ENCODE measurements at places on chromosomes 12 and 14. TPM values are rescaled to one million over a fixed set of nuclear protein-coding genes. Genes with fewer than 3 reads are reported as not detected.

DNA sequence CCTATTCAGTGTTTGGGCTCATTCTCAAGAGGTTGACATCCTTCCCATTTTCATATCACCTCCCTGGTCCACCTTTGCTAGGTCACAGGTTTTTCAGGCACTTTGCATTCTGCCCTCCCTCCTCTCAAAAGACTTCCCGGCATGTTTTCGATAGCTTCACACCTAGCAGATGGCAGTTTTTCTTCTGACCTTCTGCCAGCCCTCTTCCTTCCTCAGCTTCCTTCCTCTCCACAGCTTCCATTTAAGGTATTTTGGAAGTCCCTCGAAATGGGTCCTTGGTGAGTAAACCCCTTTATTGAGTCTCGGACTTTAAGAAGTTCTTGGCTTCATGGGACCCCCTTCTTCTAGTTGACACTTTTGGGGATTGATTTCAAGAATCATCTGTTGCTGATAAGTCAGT is 358.0 kb downstream of the RGS6 start:
- peaks cover 7% of the 10 kb centered on the region for H3K4me1 ChIP-seq
- H3K4me3 ChIP-seq = no peak overlapping the region
- no peaks in the 10 kb centered on the region for H3K27me3 ChIP-seq
- DNase-seq = no peak
- H3K27ac ChIP-seq = no peak overlapping the region

GRCh38 chr12:26512213-26512612 is 316.8 kb downstream of the SSPN start:
- no peaks in the 10 kb centered on the region for H3K36me3 ChIP-seq
- no peak overlapping the region for H3K4me3 ChIP-seq
- no peak for DNase-seq

- peaks cover 59% of the 10 kb centered on the region for H3K4me1 ChIP-seq
- no peak for DNase-seq
- H3K36me3 ChIP-seq = no peaks in the 10 kb centered on the region
- H3K4me3 ChIP-seq = peak overlapping the region; percentile 85
- H3K27me3 ChIP-seq = no peaks in the 10 kb centered on the region
- H3K27ac ChIP-seq = peak overlapping the region; percentile 99
Observed at GRCh38 chr14:73785336-73785833, 66.2 kb upstream of the PTGR2 start.

DNA sequence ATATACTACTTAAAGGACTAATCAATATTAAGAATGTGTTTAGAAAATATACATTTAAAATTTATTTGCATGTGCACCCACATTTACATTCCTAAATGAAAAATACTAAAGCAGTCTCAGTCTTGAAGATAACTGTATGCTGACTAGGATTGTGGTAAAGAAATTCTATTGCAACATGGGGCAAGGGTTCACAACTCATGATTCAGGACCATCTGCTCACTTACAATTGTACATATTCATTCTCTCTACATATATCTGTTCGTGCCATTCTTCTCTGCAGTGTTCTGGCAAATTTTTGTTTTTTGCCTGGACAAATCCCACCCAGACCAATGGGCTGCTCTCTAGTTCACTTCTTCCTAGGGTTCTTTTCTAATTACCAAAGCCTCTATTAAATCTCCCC is 417.2 kb upstream of the NOVA1 start:
- H3K4me1 ChIP-seq = no peaks in the 10 kb centered on the region
- DNase-seq = no peak
- H3K27me3 ChIP-seq = no peaks in the 10 kb centered on the region

DNA sequence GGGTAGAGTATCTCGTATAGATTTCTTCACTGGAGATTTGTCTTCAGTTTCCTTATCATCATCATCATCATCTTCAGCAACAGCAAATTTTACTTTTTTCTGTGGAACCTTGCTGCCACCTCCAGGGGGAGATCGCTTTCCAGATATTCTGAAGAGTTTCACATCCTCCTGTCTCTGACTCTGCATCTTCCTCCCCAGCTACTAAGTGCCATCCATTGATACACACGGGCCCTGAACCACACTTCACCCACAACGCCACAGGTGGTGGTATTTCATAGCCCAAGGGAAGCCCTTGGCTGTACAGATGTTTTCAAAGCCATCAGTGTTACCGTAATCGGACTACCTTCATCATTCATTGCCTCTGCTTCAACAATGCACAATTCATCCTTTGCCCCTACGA is 82.2 kb downstream of the PPP2R5C start:
- H3K36me3 ChIP-seq = no peaks in the 10 kb centered on the region
- DNase-seq = no peak
- no peak overlapping the region for H3K27ac ChIP-seq
- H3K4me3 ChIP-seq = no peak overlapping the region
- H3K4me1 ChIP-seq = no peaks in the 10 kb centered on the region

DNA sequence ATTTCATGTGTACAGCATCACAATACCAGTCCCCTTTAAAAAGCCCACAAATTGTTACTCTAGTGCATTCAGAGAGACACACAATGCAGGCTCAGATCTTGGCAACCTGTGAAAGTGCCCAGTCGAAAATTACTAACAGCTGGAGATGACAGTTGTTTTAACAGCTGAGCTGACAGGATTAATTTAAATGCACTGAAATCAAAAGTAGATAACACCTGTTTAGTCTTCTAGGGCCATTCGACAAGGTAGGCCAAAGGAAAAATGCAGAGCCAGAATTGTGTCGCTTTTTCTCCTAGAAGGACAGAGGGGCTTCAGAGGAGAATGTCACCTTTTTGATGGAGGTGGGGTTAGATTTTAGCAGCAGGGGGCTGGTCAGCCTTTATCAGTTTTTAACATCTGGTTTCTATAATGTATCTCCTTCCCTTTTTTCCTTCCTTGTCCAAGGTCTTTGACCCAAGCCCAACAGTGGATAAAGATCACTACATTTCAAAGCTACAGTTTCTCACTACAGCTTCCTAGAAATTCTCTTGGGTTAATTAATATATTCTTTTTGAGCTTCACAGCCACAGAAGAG is 139.1 kb downstream of the SOX5 start:
- DNase-seq = no peak
- no peak overlapping the region for H3K27ac ChIP-seq
- no peak overlapping the region for H3K4me3 ChIP-seq
- no peaks in the 10 kb centered on the region for H3K27me3 ChIP-seq
- H3K4me1 ChIP-seq = no peaks in the 10 kb centered on the region

GRCh38 chr14:84202486-84202885 is 1327.5 kb upstream of the FLRT2 start:
- H3K36me3 ChIP-seq = no peaks in the 10 kb centered on the region
- H3K27ac ChIP-seq = no peak overlapping the region
- no peak overlapping the region for H3K4me3 ChIP-seq

GRCh38 chr12:34402228-34402898 is 380.1 kb downstream of the ALG10 start:
- DNase-seq = peak; percentile 12
- H3K27ac ChIP-seq = no peak overlapping the region
- no peaks in the 10 kb centered on the region for H3K27me3 ChIP-seq

DNA sequence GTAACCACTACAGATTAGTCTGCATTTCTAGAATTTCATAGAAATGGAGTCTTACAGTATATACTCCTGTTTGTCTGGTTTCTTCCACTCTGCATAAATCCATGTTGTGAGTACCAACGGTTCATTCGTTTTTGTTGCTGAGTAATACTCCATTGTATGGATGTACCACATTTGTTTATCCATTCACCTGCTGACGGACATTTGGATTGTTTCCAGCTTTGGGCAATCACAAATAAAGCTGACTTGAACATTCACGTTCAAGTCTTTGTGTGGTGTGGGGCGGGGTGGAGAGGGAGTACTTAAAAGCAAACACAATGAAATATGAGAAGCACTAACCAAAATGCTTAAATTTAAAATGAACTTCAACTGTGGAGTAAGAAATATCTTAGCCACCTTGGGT is 7.1 kb downstream of the HECTD4 start:
- H3K27ac ChIP-seq = no peak overlapping the region
- no peak overlapping the region for H3K4me3 ChIP-seq
- H3K27me3 ChIP-seq = no peaks in the 10 kb centered on the region
- peaks cover 3% of the 10 kb centered on the region for H3K4me1 ChIP-seq
- no peaks in the 10 kb centered on the region for H3K36me3 ChIP-seq

DNA sequence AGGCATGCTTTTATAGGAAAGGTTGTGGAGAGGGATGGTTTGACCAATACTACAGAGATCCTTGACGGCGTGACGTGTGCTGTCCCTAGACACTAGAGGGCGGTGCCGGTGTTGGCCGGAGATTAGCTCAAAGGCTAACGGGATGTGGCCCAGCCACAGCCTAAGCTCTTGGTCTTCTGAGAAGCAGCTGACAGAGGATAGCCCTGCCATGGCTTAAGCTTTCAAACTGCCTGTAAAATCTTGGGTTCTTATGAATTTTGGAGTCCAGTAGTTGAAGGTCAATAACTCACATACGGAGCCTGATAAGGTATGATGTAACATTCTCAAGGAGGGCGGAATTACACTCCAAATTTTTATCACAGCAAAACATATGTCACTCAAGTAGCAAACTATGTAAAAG is 515.7 kb upstream of the ATXN7L3B start:
- H3K27ac ChIP-seq = no peak overlapping the region
- peak; percentile 84 for DNase-seq
- no peaks in the 10 kb centered on the region for H3K27me3 ChIP-seq
- H3K4me3 ChIP-seq = no peak overlapping the region
- H3K36me3 ChIP-seq = no peaks in the 10 kb centered on the region

- no peak overlapping the region for H3K27ac ChIP-seq
- no peaks in the 10 kb centered on the region for H3K36me3 ChIP-seq
- H3K4me1 ChIP-seq = no peaks in the 10 kb centered on the region
- H3K27me3 ChIP-seq = no peaks in the 10 kb centered on the region
Observed at GRCh38 chr14:35991356-35991755, 165.2 kb downstream of the BRMS1L start.

DNA sequence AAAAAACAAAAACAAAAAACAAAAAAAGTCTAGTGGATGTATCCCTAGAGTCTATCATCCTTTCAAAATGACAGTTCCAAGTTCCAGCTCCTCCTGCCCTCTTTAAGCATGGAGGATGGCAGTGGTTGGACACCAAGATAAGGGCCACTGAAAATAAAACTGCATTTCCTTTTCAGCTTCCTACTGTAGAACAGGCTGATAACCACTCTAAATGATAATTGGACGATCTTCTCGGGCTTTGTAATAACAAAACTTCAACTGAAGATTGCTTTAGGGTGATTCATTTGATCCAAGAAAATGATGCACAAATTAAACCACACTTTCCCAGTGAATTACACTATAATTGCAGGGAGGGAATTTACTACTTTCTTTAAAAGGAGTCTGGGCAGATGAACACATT is 42.2 kb upstream of the CRACR2A start:
- peaks cover 3% of the 10 kb centered on the region for H3K4me1 ChIP-seq
- no peaks in the 10 kb centered on the region for H3K36me3 ChIP-seq
- no peak overlapping the region for H3K27ac ChIP-seq

DNA sequence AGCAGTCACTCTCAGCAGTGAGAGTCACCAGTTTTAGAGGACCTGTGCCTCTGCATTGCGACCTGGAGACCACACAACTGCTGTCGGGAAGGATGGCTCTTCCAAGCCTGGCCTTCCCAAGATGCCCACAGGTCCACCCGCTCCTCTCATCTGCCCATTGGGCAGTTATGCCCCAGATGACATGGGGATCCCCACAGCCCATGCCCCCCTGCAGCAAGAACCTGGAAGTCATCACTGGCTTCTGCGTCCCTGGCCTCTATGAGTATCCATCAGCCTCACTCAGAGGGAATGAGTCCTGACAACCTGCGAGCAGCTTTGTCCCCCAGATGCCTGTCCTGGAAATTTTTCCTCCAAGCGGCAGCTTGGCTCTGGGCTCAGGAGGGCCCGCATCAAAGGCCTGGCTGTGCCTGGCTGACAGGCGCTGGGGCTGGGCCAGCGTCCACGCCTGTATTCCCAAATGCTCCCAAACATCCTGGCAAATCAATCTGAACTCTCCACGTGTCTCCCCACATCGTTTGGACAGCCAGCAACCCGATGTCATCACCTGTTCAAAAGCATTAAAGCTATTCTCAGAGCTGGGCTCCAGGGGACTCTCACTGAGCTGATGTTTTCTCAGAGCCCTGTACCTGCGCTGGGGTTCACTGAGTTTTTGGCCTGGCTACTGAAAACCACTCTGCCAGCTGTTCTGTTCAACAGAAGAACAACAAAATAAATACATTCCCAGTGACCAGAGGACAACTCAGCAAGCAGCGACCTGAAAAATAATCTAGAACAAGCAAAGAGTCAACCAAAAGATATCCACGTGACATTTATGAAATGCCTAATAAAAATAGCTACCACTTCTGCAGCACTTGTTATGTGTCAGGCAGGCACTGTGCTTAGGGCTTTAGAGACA is 57.8 kb downstream of the CLMN start:
- no peaks in the 10 kb centered on the region for H3K36me3 ChIP-seq
- H3K4me3 ChIP-seq = no peak overlapping the region
- no peak for DNase-seq
- no peaks in the 10 kb centered on the region for H3K27me3 ChIP-seq

DNA sequence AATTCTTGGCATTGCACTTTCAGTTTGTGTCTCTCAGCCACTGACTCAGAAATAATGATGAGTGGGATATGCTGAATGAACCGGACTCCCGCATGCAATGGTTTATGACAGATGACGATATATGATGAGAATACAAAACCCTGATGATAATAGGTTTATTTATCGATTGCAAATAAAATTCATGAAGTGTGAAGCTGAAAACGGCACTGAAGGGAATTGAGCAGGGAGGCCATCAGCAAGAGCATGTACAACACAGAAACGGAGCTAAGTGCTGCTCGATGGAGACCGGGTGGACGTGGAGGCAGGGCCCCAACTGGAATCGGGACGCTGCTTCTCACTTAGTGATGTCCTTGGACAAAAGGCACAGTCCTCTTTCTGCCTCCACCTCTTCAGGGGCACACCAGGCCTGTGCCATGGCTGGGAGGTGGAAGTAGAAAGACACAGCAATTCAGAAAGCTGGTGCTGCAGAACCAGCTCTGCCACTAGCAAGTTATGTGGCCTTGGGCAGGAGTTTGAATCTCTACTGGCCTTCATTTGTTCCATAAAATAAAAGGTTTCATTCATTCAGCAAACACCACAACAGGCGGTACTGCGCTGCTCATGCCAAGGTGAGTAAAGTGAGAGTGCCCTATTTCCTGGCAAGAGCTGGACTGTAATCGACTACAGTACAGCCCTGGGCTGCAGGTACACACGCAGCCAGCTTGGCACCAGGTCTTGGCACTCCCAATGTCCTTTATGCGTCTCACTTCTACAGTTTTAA is 117.0 kb downstream of the EGLN3 start:
- H3K36me3 ChIP-seq = no peaks in the 10 kb centered on the region
- no peak for DNase-seq
- no peaks in the 10 kb centered on the region for H3K27me3 ChIP-seq
- H3K4me1 ChIP-seq = no peaks in the 10 kb centered on the region
- H3K4me3 ChIP-seq = no peak overlapping the region

DNA sequence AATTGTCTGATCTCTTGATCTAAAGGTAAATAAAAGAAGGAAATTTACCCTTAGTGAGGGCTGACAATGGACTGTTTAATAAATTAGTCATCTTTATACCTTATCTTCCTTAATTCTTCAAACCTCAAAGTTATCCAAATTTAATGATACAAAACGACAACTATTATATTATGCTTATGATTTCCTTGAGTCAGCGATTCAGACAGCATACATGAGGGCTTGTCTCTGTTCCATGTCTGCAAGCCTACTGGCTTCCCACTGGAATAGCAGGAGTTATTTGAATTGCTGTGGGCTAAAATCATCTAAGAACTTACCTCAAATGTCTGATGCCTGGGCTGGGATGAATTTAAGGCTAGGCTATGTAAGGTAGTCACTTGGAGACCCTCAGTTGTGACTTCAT is 197.2 kb upstream of the MDGA2 start:
- H3K27me3 ChIP-seq = no peaks in the 10 kb centered on the region
- H3K36me3 ChIP-seq = no peaks in the 10 kb centered on the region
- H3K27ac ChIP-seq = no peak overlapping the region
- no peak for DNase-seq
- H3K4me1 ChIP-seq = no peaks in the 10 kb centered on the region

HCAR2 gene
- 2.7 TPM for polyA plus RNA-seq

SLC10A1 gene
- polyA plus RNA-seq = 0.30 TPM

TDRD9 gene
- polyA plus RNA-seq = 72.8 TPM

MYF5 gene
- not detected for polyA plus RNA-seq

ADAMTS20 gene
- polyA plus RNA-seq = 0.26 TPM

Measured in testis (tissue), 5 donors.